ENCODE measurements at places on chromosomes 2 and 18.
A peak's percentile ranks its signal among the peaks of the same experiment; 100 is the strongest.

GRCh38 chr2:105449076-105449475, 50.2 kb upstream of the FHL2 start:
- DNase-seq = no peak

- no peak for DNase-seq
These were observed 249.7 kb downstream of the IKZF2 start for GRCh38 chr2:212901604-212902275.

- no peak for DNase-seq
These were observed 111.2 kb upstream of the ST6GAL2 start for GRCh38 chr2:106997204-106997603.

- DNase-seq = no peak
These were observed 115.3 kb downstream of the ACOXL start for GRCh38 chr2:110847651-110848050.

- no peak for DNase-seq
These were observed 14.9 kb upstream of the LCT start for GRCh38 chr2:135851858-135852257.

GRCh38 chr2:47323009-47323821, 79.7 kb upstream of the MSH2 start:
- DNase-seq = no peak

- DNase-seq = no peak
These were observed 9.3 kb upstream of the NARS1 start for GRCh38 chr18:57630754-57631595.

GRCh38 chr2:207854484-207855440, 85.1 kb upstream of the FZD5 start:
- DNase-seq = peak; percentile 57

- DNase-seq = no peak
These were observed 149.9 kb downstream of the ZNF236 start for GRCh38 chr18:76972241-76972640.

- DNase-seq = no peak
These were observed 34.8 kb downstream of the SDC1 start for GRCh38 chr2:20190170-20190569.

- DNase-seq = peak; percentile 23
These were observed at the start of gene TMEM17 for GRCh38 chr2:62505750-62506420. TSS of gene TMEM17 (minus strand) at chr2:62506195. CDS start at chr2:62506129, 66 bp downstream.

- no peak for DNase-seq
These were observed 339.5 kb upstream of the COL3A1 start for GRCh38 chr2:188634656-188635055.

DNA sequence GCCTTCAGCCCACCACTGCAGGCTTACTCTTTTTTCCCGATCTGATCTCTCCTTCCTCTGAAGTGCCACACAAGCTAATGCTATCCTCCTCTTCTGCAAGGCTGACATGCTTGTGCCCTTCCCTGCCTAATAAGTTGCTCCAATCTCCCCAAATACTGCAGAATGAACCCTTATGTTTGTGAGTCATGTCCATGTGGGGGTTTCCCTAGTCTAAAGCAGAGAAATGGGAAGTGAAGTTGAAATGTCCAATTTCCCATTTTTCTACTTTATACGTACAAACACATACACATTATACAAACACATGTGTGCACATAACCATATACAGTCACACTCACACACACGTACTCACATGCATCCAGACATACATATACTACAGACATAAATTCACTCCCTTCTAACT, 288.1 kb upstream of the CELF4 start:
- no peak for DNase-seq

DNA sequence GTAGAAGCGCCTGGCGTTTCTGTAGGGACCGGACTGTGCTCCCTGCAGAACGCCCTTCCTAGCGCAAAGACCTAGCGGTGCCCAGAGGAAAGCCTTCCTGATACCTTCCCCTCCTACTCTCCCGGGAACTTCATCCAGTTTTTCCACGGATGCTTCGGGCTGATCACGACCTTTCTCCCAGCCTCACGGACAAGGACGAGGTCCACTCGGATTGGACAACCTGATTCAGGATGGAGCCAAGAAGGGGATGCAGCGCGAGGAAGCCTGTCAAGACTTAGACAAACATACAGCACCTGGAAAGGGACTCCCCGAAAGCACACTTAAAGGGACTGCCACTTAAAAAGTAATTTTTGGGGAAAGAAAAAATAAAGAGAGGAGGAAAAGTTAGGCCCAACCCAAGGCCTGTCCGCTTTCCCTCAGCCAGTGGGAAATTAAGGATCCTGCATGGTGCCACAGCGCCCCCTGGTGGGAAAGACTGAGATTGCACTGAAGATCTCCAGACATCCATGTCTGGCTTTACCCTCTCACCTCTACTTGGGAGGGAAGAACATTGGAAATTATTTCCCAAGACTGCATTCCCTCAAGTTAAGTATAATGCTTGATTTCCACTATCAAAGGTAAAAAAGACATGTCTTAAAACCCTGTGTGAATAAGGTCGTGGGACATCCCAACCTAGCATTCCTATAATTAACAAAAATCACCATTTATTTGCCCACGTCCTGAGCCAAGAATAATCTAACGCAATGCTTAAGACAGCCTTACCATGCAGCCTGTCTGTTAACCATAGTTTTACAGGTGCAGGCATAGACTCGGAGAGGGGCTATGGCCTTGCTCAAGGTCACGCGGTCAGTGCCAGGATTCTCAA, 13.4 kb upstream of the COPS8 start:
- no peak for DNase-seq

DNA sequence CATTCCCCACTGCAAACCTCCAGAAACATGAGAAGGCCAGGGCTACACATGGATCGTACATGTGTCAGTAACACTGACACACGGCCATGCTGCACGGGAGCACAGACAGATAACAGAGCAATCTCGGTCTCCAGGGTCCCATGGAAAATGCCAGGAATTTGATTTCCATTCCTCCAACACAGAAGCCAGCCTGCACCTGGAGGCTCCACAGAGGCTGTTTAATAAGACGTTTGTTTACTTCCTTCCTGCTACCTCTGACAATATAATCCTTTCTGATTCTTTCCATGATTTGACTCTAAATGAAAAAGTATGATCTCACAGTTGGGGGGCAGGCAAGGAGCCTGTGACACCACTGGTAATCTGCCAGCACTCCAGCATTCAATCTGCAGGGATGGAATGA, 210.9 kb upstream of the DDX18 start:
- no peak for DNase-seq

- no peak for DNase-seq
These were observed 38.7 kb downstream of the SLC4A5 start for GRCh38 chr2:74304332-74305148.

DNA sequence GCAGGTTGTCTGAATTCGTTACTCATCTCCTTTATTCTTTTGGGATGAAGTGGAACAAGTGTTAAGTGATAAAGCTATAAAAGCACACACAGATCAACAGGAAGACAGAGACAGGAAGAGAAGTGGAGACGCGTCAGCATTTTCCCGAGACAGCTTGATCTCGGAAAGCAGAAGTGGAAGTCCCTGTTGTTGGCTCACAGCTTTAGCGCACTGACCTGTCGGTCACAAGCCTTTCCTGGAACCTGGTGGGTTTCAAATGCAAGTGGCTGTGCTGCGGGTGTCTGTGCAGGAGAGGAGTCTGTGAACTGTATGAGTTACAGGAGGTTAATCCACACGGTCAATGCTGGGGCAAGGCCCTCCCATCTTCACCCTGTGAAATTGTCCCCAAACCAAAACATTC, 116.6 kb upstream of the PELI1 start:
- DNase-seq = no peak

- DNase-seq = no peak
These were observed 79.2 kb upstream of the PXDN start for GRCh38 chr2:1823187-1824169.
